ENCODE measurements at places on chromosomes 1 and 21. TPM values are rescaled to one million over a fixed set of nuclear protein-coding genes. Genes with fewer than 3 reads are reported as not detected.
A peak's percentile ranks its signal among the peaks of the same experiment; 100 is the strongest.

Gene WNT3A
- not detected for total RNA-seq

Gene KCNJ6
- not detected for total RNA-seq

Gene CD5L
- not detected for total RNA-seq

- H3K27ac ChIP-seq, result no peak overlapping the region
- no peaks in the 10 kb centered on the region for H3K36me3 ChIP-seq
- H3K27me3 ChIP-seq, result no peaks in the 10 kb centered on the region
- no peak for DNase-seq
These were observed 45.2 kb downstream of the CAMK2N1 start for GRCh38 chr1:20440785-20441200.

GRCh38 chr1:92482665-92483609, 3.8 kb downstream of the GFI1 start:
- peaks cover 68% of the 10 kb centered on the region for H3K4me1 ChIP-seq
- no peaks in the 10 kb centered on the region for H3K36me3 ChIP-seq
- H3K27ac ChIP-seq, result no peak overlapping the region
- H3K27me3 ChIP-seq, result peaks cover 38% of the 10 kb centered on the region
- peak overlapping the region; percentile 39 for H3K4me3 ChIP-seq

GRCh38 chr1:29673228-29673500, 436.8 kb downstream of the PTPRU start:
- H3K36me3 ChIP-seq, result no peaks in the 10 kb centered on the region
- no peak overlapping the region for H3K4me3 ChIP-seq
- no peaks in the 10 kb centered on the region for H3K27me3 ChIP-seq
- H3K4me1 ChIP-seq, result no peaks in the 10 kb centered on the region

DNA sequence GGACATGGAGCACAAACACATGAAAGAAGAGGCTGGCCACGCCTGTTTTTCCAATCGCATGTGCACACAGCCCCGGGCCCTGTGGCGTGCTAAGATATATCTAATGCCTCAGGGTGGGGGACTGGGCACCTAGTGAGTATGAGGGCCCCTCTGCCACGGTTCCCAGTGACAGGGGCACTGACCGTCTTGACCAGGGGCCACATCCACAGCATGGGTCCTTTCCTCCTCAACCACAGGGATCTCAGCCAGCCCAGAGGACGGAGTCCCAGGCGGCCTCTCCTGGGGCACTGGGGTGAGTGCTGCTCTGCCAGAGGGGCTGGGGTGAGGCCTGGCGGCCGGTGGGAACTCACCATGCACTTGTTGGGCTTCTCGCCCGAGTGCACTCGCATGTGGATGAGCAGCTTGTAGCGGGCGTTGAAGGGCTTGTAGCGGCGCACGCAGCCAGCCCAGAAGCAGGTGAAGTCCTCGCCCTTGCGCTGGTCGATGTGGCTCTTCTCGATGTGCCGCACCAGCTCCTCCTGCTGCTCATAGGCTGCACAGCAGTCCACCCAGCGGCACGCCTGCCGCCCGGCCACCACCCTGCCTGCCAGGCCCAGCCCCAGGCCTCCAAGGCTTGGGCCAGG, 134.7 kb downstream of the DMRTB1 start:
- H3K4me1 ChIP-seq, result peaks cover 35% of the 10 kb centered on the region
- no peaks in the 10 kb centered on the region for H3K27me3 ChIP-seq
- no peak overlapping the region for H3K4me3 ChIP-seq
- DNase-seq, result no peak
- H3K27ac ChIP-seq, result no peak overlapping the region

DNA sequence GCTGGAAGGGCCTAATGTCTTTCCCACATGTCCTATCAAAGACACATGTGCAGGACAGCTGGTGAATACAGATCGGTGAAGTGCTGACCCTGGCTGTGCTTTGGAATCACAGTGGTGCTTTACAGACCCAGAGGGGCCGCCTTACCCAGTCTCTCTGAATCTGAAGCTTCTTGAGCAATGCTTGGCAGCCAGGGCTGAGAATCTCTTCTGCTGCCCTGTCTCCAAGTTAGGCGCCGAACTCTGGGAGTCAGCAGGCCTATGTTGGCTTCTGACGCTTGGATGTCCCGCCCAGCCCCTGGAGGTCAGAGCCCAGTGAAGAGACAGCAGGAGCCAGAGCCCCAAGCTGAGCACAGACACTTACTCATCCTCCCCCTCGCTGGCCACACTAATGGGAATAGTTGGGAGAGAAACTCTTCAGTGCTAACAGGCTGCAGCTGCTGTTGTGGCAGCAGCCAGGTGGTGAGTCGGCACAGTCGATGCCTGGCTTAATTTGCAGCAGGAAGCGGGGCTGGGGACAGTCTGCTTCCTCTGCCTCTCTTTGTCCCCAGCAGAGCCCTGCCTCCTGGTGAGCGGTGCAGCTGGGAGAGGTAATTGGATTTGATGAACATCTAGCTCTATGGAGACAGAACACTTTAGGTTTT, 68.1 kb downstream of the URB2 start:
- no peak for DNase-seq
- no peaks in the 10 kb centered on the region for H3K27me3 ChIP-seq
- peaks cover 11% of the 10 kb centered on the region for H3K4me1 ChIP-seq
- H3K4me3 ChIP-seq, result no peak overlapping the region
- H3K27ac ChIP-seq, result peak overlapping the region; percentile 28

GRCh38 chr1:211734359-211734758, 58.9 kb upstream of the NEK2 start:
- no peak for DNase-seq
- H3K27me3 ChIP-seq, result no peaks in the 10 kb centered on the region
- H3K4me1 ChIP-seq, result peaks cover 15% of the 10 kb centered on the region
- H3K4me3 ChIP-seq, result no peak overlapping the region

DNA sequence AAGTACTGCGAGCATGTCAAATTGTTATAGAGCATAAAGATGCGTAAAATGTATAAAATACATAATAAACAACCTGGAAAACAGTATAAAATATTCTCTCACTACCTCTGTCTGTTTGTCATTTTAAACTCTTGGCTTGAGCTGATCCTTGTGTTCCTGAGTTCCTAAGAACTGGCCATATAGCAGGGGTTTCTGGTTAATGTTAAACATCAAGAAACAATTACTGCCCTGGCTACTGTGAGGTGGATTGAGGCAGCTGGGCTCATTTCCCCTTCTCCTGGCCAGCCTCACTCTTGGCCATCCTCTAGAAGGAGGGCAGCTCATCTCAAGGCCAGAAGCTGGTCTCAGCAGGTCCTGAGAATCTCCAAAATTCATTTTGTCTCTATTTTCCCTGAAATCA, 297.3 kb upstream of the USP24 start:
- peaks cover 2% of the 10 kb centered on the region for H3K4me1 ChIP-seq
- H3K27me3 ChIP-seq, result no peaks in the 10 kb centered on the region
- no peaks in the 10 kb centered on the region for H3K36me3 ChIP-seq
- peak overlapping the region; percentile 17 for H3K27ac ChIP-seq
- no peak overlapping the region for H3K4me3 ChIP-seq

- peak overlapping the region; percentile 90 for H3K4me3 ChIP-seq
- DNase-seq, result no peak
- no peaks in the 10 kb centered on the region for H3K27me3 ChIP-seq
- H3K36me3 ChIP-seq, result no peaks in the 10 kb centered on the region
These were observed 1.0 kb upstream of the DCAF6 start for GRCh38 chr1:167935216-167936067.

- H3K4me1 ChIP-seq, result peaks cover 40% of the 10 kb centered on the region
- peaks cover 40% of the 10 kb centered on the region for H3K36me3 ChIP-seq
- H3K27me3 ChIP-seq, result no peaks in the 10 kb centered on the region
- H3K27ac ChIP-seq, result peak overlapping the region; percentile 80
These were observed 644 bp upstream of the MRPL24 start for GRCh38 chr1:156741481-156741983.

DNA sequence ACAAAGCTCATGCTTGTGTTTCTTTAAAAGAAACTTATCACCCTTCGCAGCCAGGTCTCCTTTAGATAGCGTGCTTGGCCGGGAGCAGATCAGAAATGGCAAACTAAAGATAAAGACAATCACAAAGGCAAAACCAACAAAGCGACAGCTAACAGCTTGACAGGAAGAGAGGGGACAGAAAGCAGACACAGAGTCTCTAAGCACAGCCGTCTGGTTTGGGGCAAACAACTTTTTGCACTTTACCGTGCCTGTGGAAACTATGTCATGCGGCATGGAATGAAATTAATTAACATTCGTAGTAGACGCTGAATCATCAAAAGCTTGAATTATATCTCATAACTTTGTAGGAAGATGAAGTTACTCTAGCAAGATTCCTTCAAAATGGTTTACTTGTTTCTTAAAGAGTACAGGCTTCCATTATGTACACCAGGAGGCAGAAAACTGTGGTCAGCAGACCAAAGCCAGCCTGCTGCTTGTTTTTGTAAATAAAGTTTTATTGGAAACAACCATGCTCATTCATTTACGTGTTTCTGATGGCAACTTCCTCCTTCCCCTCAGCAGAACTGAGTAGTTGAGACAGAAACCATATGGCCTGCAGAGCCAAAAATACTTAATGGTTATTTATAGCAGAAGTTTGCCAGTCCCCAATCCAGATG, 183.2 kb downstream of the KIF26B start:
- no peak for DNase-seq
- no peaks in the 10 kb centered on the region for H3K27me3 ChIP-seq
- no peak overlapping the region for H3K27ac ChIP-seq
- H3K4me3 ChIP-seq, result no peak overlapping the region

GRCh38 chr1:35201631-35202030, 8.7 kb upstream of the SFPQ start:
- H3K27me3 ChIP-seq, result no peaks in the 10 kb centered on the region
- no peaks in the 10 kb centered on the region for H3K4me1 ChIP-seq
- no peaks in the 10 kb centered on the region for H3K36me3 ChIP-seq
- DNase-seq, result no peak
- no peak overlapping the region for H3K27ac ChIP-seq

DNA sequence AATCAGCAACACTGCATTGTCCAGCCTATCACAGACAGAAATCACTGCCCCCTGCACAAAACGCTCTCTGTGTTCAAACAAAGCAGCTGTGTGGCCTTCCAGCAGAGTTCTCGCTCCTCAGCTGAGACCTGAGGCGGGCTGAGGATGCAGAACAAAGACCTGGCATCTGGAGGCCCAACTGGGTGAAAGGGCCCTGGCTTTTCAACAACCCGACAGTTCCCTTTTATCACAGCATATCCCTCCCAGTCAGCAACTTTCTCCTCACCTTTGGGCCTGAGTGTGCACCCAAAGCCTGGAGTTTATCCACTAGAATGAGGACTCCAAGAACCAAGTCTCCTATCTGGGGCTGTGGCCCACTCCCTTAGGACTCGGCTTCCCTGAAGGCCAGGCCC, 42.6 kb upstream of the A3GALT2 start:
- H3K4me1 ChIP-seq, result peaks cover 50% of the 10 kb centered on the region
- H3K27me3 ChIP-seq, result no peaks in the 10 kb centered on the region
- no peak for DNase-seq
- H3K4me3 ChIP-seq, result no peak overlapping the region

DNA sequence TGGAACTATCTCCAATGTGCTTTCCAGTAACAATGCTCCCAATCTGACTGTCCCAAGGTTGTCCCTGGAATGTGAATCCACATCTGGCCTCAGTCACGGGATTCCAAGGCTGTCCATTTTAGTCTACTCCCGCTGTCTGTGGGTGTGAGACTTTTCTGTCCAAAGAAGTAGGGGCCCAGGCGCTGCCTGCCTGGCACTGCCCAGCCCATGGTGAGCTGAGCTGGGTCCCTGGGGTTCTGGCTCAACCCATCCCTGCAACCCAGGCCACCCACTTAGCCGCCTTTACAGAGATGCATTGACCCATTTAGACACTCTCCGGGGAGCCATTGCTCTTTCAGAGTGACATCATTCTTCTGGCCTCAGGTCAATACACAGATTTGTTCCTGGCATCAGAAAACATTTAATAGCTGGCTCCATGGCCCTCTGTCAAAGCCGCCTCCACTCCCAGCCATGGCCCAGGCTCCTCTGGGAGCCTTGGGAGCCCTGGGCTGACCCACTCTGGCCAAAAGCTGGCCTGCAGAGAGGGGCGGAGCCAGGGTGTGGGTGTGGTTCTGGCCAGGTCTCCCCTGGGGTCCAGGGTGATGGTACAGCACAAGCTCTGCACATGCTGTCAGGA, 47.2 kb upstream of the PAX7 start:
- H3K36me3 ChIP-seq, result no peaks in the 10 kb centered on the region
- H3K4me3 ChIP-seq, result no peak overlapping the region
- no peak for DNase-seq
- peaks cover 10% of the 10 kb centered on the region for H3K4me1 ChIP-seq
- no peaks in the 10 kb centered on the region for H3K27me3 ChIP-seq

GRCh38 chr1:145917595-145917994, 922 bp downstream of the PEX11B start:
- H3K27ac ChIP-seq, result peak overlapping the region; percentile 81
- H3K4me1 ChIP-seq, result peaks cover 31% of the 10 kb centered on the region
- H3K36me3 ChIP-seq, result peaks cover 30% of the 10 kb centered on the region
- DNase-seq, result no peak
- H3K27me3 ChIP-seq, result no peaks in the 10 kb centered on the region

GRCh38 chr1:244306544-244306943, 145.2 kb downstream of the ADSS2 start:
- H3K27me3 ChIP-seq, result no peaks in the 10 kb centered on the region
- no peak for DNase-seq
- H3K36me3 ChIP-seq, result no peaks in the 10 kb centered on the region
- H3K4me1 ChIP-seq, result peaks cover 3% of the 10 kb centered on the region
- H3K27ac ChIP-seq, result no peak overlapping the region

DNA sequence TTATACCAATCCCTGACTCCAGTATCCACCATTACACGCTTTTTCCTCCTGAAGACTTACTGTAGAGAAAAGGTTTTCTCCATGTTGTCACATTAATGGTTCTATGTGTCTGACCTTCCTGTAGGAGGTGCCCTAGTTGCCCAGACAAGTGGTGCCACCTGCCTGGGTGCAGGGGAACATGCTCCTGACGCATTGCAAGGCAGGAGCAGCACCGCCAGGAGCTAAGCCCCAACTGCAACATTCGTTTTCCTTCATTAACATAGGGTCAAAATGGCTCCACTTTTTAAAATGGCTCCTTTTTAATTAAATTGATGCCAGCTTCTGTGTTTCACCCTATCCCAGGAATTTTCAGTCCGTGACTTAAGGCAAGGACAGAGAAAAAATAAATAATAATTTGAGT, 220.1 kb upstream of the SAMSN1 start:
- H3K4me3 ChIP-seq, result no peak overlapping the region
- no peak for DNase-seq
- H3K27me3 ChIP-seq, result no peaks in the 10 kb centered on the region

DNA sequence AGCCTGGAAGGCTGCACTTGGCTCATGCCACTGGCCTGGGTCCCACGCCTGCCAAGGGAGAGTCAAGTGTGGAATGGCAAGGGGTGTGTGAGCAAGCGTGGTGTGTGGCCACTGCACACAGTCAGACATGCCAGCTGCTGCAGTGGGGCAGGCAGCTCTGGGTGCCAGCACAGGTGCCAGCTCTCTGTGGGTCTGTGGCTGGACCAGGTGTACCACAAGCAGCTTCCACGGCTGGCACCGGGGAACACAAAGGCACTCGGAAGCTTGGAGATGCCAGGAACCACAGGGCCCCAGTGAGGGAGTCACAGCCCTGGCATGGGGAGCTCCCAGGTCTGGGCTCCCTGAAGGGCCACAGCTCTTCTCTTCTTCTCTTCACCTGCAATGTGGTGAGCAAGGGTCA, 34.8 kb downstream of the ACTL8 start:
- no peak for DNase-seq
- no peaks in the 10 kb centered on the region for H3K27me3 ChIP-seq
- H3K4me3 ChIP-seq, result no peak overlapping the region

- H3K36me3 ChIP-seq, result no peaks in the 10 kb centered on the region
- H3K4me1 ChIP-seq, result peaks cover 8% of the 10 kb centered on the region
- no peak overlapping the region for H3K27ac ChIP-seq
These were observed 62.8 kb downstream of the NGF start for GRCh38 chr1:115275216-115275615.

- no peaks in the 10 kb centered on the region for H3K27me3 ChIP-seq
- no peak overlapping the region for H3K4me3 ChIP-seq
These were observed 51.1 kb downstream of the KIF26B start for GRCh38 chr1:245205864-245206263.
